ENCODE measurements at places on chromosomes 5 and 9. TPM values are rescaled to one million over a fixed set of nuclear protein-coding genes. Genes with fewer than 3 reads are reported as not detected.
A peak's percentile ranks its signal among the peaks of the same experiment; 100 is the strongest.

Gene SH3RF2
- total RNA-seq: under 0.01 TPM

Gene RNF44
- 39.9 TPM for total RNA-seq

DNA sequence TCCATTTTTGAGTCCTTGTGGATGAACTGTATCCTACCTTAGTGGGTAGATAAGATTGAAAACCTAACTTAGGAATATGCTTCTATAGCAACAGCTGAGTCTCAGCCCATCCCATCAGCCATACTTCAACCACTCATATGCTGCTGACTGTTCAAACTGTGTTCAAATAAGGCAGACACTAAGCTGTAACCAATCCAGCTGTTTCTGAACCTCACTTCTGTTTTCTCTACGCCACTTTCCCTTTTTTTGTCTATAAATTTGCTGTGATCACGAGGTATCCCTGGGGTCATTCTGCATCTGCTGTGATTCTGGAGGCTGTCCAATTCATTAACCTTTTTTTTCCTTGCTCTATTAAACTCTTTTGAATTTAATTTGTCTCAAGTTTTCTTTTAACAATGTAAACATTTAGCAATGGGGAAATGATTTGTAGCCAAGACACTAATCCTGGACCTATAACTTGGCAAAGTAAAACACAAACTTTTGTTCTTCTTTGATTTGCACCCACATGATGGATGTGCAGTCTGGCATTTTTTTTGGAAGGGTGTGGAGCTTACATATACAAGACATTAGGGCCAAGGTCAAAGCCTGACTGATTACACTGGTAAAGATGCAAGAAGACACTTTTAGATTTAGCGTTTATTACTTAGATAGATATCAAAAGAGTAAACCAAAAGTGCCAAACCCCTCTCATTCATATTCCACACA is 14.9 kb upstream of the SCGB3A2 start:
- no peak for DNase-seq

Gene MELK
- 1.9 TPM for total RNA-seq

- DNase-seq: peak; percentile 84
These were observed 1.1 kb downstream of the HEXB start for GRCh38 chr5:74685979-74686631.

DNA sequence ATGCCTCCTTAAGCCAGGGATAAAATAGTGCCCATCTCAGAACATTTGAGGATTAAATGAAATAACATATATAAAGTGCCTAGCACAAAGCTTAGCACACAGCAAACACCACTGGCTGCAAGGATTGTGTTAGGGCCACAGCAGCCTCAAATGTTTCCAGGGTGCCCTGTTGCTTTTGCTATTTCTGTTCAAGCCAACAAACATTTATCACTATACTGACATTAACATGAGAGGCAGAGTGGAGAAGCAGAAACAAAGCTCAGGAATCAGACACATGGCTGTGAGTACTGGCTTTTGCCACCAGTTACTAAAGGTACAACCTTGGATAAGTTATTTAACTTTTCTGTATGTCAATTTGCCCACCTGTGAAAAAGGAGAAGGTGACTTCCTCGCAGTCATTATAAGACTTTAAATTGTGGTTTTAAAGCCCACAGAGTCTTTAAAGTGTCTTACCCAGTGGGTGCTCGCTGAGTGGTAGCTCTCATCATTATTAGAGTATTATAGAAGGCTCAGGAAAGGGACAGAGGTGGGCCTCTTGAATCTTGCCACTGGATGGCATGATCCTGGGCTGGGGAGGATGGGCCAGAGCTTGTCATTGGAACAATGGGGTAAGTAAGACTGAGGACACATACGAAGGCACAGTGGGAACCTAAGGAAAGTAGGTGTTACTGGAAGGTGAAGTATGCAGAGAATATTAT is 98.2 kb downstream of the MARCHF3 start:
- no peak for DNase-seq

Gene TXNDC8
- not detected for total RNA-seq

Gene HRCT1
- total RNA-seq: not detected

Gene C5orf58
- under 0.01 TPM for total RNA-seq

DNA sequence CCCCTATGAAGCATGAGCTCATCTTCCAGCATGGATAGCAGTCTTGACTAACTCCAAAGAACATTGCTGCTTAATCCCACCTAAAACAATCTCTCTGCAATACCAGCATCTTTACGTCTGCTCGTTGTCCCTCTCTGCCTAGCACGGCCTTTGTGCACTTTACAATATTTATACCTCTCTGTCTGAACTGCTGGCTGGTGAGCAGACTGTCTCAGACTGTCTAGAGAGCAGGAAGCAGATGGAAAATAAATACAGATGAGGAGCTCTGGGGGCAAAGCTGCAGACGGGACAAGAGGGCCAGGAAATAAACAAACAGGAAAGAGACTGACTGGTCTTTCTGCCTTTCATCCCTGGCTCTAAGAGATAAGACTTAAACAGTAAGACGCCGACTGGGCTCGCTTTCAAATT is 224.8 kb downstream of the ENC1 start:
- DNase-seq: peak; percentile 93

Gene ITK
- 0.27 TPM for total RNA-seq

DNA sequence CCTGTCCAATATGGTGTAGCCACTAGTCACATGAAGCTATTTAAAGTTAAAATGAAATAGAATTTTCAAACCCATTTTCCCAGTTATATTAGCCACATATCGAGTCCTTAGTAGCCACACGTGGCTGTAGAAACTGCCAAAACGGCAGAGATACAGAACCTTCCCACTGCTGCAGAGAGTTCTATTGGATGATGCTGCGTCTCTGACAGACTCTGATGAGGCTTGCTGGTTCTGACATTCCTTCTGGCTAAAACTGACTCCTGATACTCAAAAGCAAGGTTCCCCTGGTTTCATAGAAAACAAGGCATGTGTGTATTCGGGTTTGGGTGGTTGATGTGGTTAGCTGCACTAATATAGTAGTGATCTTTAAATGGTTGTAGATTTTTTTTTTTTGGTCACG is 91.5 kb downstream of the TLE4 start:
- DNase-seq: no peak

DNA sequence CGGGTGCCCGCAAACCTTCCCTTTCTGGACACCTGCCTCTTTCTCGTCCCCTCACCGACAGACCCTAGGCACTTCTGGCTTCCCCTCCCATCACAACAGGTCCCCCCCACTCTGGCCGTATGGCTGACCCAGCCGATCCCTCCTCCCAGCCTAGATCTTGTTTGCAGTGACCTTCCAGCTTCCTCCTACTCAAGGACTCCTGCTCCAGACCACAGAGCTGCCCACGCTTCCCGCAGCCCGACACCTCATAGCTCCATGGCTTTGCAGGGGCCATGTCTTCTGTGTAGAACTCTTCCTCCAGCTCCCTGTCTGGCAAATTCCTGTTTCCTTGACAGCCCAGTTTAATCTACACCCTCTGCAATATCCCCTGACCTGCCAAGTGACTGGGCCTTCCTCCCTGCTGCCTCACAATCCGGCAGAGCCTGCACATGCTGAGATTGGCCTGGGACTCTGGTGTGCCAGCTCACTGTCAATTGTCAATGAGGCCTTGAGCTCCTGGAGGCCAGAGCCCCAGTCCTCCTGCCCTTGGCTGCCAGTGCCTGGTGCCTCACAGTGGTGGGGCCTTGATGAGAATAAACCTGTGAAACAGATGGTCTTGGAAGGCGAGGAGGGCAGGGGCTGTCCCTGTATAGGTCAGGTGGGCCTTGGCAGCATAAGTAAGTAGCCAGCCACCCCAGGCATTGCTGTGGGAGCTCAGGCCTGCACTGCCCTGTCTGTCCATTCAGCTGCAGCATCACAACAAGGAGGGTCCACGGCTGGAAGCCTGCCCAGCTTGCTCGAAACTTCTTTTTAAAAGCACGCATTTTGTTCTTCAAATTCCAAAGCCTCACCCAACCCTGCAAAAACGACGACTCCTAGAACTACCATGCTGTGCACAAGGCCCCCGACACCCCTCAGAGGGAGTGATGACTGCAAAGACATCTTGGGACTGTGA is 50.5 kb downstream of the GADD45G start:
- DNase-seq: no peak

DNA sequence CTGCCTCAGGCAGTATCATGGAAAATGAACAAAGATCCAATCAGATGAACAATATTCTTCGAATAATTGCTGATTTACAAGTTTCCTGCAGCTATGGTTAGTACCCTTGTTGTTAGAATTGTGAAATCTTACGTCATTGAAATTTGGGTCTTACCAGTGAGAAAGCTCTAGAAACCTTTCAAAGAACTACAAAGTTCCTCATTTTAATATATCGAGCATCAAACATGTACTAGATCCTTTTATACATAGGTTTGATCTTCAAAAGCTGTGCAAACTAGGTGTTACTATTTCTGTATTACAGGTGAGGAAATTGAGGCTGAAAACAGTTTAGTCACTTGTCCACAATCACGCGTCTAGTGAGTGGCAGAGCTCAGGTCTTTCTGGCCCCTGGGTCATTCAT is 43.7 kb upstream of the ANGPTL2 start:
- DNase-seq: no peak

DNA sequence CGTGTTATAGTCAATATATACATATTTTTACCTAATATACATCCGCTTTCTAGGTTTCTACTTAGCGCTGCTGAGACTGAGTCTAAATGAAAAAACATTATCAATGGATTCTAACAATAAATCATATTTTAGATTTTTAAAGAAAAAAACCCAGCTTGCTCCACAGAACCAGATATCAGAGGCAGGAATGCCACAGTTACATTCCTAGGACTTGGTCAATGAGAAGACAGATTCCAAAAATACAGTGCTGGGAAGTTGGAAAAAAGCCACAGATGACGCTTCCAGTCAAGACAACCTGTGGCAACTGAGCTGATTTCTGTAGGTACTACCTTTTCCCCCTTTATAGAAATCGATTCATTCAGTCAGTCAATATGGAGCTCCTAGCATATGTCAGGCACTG is 577 bp upstream of the CCDC112 start:
- DNase-seq: no peak

DNA sequence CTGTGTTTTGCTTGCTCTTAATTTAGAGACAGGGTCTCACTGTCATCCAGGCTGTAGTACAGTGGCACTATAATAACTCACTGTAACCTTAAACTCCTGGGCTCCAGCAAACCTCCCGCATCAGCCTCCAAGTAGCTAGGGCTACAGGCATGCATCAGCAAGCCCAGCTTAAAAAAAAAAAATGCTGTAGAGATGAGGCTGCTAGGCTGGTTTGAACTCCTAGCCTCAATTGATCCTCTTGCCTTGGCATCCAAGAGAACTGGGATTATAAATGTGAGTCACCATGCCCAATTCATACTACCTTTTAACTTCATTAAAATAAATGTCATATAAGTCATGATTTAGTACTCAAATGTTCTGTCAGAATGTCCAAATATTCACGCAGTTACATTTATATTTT is 2195.7 kb upstream of the C9orf72 start:
- DNase-seq: no peak

Gene ADAMTS12
- total RNA-seq: not detected

Gene SV2C
- total RNA-seq: under 0.01 TPM
